Erythroblast (primary cell): ENCODE measurements at places on chromosomes 5 and 9.

- no peak for DNase-seq
Observed at GRCh38 chr9:79501546-79501945, 70.2 kb upstream of the TLE4 start.

- no peak for DNase-seq
Observed at GRCh38 chr5:15901151-15901550, 278.4 kb downstream of the MARCHF11 start.

- DNase-seq, result no peak
Observed at GRCh38 chr5:158308429-158309025, 449.6 kb upstream of the CLINT1 start.

DNA sequence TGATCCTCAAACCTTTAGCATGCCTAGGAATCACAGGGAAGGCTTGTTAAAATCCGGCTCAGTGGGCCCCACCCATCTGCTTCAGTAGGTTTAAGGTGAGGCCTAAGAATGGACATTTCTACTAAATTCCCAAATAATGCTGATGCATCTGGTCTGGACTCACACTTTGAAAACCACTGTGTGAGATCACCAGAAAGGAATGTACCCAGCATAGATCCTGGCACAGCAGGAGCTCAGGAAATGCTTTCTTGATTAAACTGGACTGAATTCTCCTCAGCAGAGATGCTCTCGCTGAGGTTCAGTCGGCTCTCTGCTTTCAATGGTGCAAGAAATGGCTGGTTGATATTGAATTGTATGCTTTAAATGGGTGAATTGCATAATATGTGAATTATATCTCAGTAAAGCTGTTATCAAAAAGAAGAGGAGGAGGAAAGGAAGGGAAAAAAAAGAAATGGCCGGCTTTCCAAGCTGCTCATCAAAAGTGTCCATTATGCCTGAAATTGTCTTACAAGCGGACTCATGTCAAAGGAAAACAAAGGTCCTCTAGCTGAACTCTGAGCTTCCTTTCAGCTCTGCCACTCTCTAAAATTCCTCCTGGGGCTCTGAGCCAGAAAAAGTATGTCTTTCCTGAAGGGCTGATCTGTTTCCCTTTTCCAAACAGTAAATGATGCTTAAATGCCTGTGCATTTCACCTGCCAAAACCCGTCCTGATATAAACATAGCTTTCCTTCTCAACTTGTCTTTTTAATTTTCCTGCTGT, 77.6 kb upstream of the SAP30L start:
- no peak for DNase-seq

GRCh38 chr5:38265546-38266179, 7.3 kb downstream of the EGFLAM start:
- DNase-seq, result peak; percentile 35

DNA sequence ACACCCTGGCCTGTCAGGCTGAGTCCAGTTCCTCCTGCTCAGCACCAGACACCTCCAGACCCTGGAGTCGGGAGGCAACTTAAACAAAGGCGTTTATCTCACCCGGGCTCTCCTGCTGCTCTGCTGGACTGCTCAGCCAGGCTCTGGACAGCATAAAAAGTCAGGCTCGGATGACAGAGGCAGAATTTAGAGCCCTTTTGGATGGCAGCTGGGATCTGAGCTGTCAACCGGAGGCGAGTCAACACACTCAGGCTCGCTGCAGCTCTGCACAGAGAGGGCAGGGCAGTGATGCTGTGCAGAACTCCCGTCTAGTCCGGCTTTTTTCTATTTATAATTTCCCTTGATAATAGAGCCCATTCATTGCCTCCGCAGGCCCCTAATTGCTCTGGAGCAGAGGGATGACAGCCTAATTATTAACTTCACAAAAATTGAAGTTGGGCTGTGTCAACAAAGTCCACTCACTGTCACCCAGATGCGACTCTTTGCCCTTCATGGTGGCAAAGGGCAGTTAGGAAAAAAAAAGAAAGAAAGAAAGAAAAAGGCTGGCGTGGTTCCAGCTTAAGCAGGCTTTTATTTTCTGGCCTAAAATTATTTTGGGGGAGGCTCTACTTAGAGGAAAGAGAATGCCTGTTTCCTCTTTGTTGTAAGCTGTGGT, 37.6 kb downstream of the STC2 start:
- no peak for DNase-seq
